ENCODE measurements at places on chromosomes 1 and 21.
A peak's percentile ranks its signal among the peaks of the same experiment; 100 is the strongest.

GRCh38 chr1:21397813-21398188 is 42.1 kb upstream of the NBPF3 start:
- peak; percentile 58 for DNase-seq

DNA sequence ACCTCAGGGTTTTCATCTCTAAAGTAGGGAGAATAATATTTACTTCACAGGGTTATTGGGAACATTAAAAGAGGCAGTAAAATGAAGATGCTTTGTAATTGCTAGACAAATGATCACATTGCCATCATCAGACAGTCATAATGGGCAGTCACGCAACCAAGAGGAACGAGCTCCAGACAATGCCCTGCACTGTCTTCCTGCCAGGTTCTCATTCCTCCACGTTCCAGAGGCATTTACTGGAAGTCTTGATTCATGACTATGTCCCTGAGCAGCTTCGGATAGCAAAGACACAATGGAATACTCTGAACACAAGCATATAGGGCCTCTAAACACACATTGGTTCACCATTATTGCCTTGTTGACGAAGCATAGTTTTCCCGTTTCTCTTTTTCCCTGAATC is 389.7 kb downstream of the NTNG1 start:
- no peak for DNase-seq

DNA sequence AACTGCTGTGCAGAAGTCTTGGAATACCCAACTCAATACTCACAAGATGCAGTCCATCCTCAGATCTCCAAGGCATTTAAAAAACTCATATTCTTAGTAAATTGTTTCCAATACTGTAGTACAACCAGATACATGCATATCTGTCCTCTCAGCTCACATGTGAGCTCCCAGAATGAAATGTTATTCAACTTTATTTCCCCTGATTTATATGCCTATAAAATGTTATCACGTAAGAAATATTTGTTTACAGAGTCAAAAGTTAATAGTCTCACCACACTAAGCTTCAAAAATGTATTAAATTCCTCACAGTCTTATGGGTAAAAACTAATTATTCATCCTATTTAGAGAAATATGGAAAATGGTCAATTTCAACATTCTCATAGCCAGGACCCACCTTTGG is 56.6 kb downstream of the LTN1 start:
- DNase-seq: no peak

DNA sequence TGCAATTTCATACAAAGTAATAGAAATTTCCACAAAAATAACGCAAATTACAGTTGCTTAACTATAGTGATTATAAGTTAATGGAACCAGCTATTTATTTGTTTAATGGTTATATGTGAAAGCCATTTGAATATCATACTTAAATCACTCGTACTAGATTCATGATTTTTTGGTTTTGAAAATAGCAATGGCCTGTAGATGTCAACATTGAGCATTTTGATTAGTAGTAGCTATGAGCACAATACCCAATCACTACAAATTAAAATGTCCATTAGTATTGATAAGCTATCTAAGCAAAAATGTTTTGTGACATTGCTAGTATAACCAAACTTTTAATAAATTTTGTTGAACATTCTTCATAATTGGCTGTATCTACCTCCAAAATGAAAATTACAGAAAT is 10.0 kb downstream of the COL24A1 start:
- DNase-seq: no peak

DNA sequence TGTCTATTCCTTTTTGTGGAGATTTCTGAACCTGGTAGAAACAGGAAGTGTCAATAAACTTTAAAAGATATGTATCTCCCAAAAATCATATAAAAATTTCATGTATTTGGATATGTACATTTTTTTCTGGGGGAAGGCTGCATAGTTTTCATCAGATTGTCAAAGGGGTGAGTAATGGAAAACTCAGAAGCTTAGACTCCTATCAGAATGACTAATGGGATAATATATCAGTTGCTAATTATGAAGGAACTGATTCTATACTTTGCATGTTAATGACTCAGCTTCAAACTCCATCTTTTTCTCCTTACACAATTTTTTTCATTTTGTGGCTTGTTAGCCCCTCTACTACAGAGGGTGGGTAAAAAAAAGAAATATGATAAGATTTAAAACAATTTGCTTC is 55.9 kb downstream of the GON4L start:
- DNase-seq: no peak

- no peak for DNase-seq
Measured at GRCh38 chr1:53919675-53920066, 25.7 kb downstream of the DIO1 start.

DNA sequence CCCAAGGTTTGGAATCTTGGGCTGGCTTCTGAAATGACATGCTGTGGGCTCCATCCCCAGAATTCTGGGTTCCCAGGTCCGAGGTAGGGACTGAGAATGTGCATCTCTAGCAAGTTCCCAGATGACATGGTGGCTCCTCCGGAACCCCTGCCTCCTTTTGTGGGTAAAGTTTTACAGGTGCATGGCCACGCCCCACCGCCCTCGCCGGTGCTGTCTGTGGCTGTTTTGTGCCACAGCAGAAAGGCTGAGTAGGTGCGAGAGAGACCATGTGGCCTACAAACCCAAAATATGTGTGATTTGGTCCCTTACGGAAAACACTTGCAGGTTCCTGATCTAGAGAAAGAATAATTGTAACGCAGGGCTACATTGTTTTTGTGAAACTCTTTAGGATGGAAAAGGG is 30.9 kb downstream of the SKI start:
- DNase-seq: no peak

DNA sequence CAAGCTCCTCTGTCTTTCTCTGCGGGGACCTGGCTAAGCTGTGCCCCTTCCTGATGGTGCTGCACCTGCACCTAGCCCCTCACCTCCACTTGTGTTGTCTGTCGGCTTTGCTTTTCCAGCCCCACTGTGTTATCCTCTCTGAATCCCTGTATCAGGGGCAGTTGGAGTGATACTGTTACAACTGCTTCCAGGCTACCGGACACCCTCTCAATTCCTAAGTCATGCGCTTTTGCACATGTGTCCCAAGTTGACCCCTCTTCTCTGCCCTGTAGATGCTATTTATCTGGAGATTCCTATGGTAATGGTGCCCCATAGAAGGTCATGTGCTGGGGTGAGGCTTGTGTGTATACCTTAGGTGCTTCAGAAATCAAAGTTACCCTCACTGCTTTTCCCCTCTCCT is 58.9 kb downstream of the TBCE start:
- no peak for DNase-seq

Measured in NCI-H748 treated with DMSO at 0.1 percent for 48 hours (cell line).